ENCODE measurements at places on chromosomes 12 and 14.

- no peak for DNase-seq
Observed at GRCh38 chr12:100652488-100652887, 79.0 kb downstream of the GAS2L3 start.

GRCh38 chr12:108266131-108266530 is 73.0 kb downstream of the CMKLR1 start:
- DNase-seq = no peak

GRCh38 chr14:72892103-72892878 is 1.6 kb downstream of the DPF3 start:
- no peak for DNase-seq

GRCh38 chr12:96121271-96121711 is 72.9 kb upstream of the ELK3 start:
- no peak for DNase-seq

DNA sequence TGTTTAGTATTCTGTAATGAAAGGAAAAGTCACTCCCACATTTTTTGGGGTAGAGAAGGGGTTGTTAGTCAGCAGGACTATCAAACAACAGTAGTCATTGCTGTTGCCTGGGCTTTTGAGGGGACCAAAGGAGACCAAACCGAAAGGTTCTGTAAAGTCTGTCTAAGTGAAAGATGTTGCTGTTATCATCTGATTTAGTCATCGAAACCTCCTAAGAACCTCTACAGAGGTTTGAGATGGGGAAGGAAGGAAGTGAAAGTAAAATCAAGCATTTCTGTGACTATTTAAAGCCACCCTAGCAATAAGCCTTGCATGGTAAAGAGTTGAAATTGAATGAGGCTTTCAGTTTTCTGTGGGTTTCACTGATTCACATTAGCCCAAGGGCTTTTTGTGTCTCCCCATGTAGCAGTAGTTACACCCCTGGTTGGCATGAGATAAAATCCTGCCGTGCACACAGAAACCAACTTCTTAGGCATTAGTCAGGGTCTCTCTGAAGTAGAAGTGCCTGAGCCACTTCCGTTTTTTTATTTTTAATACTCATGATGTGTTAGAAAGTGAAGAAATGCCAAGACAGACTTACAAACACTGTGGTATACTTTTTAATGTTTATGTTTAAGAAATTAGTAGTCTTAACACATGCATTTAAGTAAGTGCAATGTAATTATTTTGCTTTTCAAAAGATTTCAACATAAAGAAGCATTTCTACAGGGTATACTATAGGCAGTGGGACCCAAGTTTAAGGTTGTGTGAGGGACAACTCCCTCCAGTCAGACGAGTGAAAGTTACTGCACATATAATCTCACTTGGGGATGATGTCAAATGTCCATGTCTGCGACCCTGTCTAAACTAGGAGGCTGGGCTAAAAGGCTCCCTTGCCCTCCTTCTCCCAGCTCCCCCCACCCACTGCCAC is 50.4 kb downstream of the DYRK2 start:
- no peak for DNase-seq

- no peak for DNase-seq
Observed at GRCh38 chr14:47785058-47785457, 109.7 kb upstream of the MDGA2 start.
